ENCODE measurements at places on chromosomes 12 and 14.

GRCh38 chr14:99150236-99150635, 121.8 kb downstream of the BCL11B start:
- no peak for DNase-seq

DNA sequence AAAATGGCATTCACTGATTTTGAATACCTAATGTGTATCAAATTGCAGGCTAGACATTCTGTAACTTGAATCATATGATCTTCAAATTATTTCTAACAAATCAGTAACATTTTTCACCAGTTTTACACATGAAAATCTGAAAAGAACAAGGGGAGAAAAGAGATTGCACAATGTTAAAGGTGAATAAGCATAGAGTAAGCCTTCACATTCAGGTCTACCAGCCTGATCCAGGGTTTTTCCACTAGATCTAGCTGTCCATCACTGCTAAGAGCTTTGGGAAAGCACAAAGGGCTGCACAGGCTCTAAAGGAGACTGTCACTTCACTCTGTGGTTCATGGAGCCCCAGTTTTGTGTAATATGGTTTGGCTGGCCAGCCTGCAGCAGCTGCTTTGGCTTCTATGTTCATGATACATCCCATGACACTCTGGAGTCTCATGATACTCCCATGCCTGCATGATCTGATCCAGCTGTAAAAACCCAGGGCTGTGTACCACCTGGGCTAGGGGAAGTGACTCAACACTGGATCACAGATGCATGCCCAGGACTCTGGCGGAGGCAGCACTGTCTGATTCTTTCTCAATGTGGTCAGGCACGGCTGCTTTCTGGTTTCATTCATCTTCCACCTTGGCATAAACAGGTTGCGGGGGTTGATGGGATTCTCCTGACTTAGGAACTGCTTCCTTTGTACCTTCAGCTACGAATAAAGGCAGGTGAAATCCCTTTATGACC, 859.7 kb downstream of the GALC start:
- DNase-seq: no peak

DNA sequence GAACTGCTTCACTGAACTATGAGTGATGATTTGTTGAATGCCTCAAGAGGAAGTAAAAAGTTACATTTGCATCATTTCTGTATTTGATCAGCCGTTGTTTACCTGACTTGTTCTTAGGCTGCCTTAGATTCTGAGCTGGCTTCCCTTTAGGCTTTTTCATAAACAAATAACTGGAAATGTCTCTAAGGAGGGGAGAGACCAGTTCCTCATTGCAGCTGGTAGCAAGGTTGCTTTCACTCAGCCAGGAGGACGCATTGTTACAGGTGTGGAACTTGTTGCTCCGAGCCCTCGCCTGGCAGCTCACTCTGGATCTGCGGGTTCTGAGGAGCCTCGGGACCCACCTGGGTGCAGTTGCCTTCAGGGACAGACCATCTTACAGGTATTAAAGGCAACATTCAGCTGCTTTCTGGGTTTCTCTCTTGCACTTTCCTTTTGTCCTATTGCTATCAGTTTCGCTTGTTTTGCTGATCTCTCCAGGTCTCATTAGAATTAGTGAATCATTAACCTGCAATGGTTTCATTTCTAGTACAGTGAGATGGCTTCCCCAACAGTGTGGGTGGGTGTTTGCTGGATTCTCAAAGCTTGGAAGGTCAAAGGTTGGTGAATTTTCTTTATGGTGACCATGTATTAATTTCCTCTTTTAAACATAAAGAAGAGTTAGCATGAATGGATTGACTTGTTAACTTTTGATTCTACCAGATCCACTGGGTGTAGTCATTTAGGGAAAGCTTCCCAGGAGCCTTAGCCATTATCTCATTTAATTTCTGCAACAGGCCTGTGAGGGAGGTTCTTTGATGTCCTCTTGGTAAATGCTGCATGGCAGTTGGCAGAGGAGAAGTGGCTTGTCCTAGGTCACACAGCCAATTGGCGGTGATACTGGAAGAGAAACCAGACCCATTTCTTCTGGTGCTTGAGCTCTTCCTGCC, at the start of gene PLEKHG7:
Gene PLEKHG7 (plus strand): TSS at position 236 of the 926 bp plus-strand sequence. CDS start 3,643 bp downstream, outside the sequence.
- no peak for DNase-seq

- DNase-seq: peak; percentile 65
Observed at GRCh38 chr12:115916910-115917668, 360.4 kb downstream of the MED13L start.

DNA sequence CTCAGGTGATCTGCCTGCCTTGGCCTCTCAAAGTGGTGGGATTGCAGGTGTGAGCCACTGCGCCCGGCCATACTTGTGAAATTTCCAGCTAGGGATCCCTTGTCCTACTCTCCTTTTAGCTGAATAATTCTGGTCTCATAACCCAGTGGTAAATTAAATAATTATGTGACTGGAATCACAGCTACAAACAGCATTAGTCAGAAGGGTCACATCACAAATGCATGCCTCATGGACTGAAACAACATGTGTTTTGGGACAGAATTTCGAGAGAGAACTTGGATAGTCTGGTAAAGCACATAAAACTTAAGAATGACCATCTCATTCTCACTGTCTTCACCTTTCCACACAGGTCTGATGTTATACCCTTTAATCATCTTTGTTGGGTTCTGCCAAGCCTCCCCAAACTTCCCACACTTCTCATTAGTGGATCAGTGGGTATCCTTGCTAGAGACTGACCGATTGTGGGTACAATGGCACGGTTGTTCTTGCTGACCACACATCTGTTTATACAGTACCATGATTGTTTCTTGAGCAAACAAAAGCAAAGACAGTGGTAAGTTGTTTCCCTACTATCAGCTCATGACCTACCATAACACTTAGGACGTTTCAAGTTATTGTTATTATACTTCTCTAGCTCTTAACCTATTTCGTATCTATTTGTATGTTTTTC, 5.1 kb downstream of the GPRC5D start:
- no peak for DNase-seq
